ENCODE measurements at places on chromosomes 12 and 14.

- peaks cover 47% of the 10 kb centered on the region for H3K4me1 ChIP-seq
- H3K27me3 ChIP-seq: no peaks in the 10 kb centered on the region
- H3K27ac ChIP-seq: peak overlapping the region; percentile 63
- DNase-seq: no peak
- peak overlapping the region; percentile 10 for H3K4me3 ChIP-seq
These were observed 45.7 kb upstream of the ATP2A2 start for GRCh38 chr12:110235383-110235782.

GRCh38 chr12:84955298-84955697 lies 42.7 kb upstream of the SLC6A15 start:
- H3K4me1 ChIP-seq: no peaks in the 10 kb centered on the region
- H3K36me3 ChIP-seq: no peaks in the 10 kb centered on the region
- H3K4me3 ChIP-seq: no peak overlapping the region
- no peak overlapping the region for H3K27ac ChIP-seq
- DNase-seq: no peak

DNA sequence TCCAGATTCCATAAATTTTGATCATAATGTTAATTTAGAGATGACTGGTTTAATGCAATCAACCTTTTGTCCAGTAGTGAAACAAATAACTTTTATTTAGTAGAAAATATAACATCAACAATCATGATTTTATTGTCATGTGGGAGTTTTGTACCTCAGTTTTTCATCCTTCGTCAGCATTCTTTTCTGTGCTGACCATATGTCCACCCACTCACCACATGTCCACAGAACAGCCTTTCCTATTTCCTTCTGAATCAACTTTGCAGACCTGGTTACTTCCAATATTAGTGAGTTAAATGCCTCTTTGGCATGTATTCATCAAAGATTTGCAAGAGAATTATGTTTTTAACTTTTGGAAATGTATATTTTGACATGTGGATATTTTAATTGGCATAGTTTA lies 36.8 kb upstream of the CNTN1 start:
- no peaks in the 10 kb centered on the region for H3K4me1 ChIP-seq
- H3K27me3 ChIP-seq: no peaks in the 10 kb centered on the region
- H3K4me3 ChIP-seq: no peak overlapping the region
- DNase-seq: no peak
- no peaks in the 10 kb centered on the region for H3K36me3 ChIP-seq
- H3K27ac ChIP-seq: no peak overlapping the region

DNA sequence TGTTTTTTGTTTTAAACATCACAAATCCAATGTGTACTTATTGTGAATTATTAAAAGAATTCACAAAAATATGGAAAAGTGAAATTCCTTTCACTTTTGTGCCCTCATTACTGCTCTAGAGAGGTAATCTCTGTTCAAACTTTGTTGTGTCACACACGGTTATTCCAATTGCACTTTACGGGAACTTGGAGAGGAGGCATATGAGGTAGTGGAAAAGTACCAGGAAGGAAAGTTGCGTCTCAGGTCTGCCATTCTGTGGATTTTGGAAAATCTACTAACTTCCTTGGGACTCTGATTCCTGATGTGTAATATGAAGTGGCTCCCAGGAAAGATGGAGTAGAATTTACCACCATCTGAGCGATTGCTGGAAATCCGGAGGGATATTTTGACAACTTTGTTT lies 90.9 kb upstream of the DCN start:
- no peaks in the 10 kb centered on the region for H3K27me3 ChIP-seq
- DNase-seq: no peak
- no peaks in the 10 kb centered on the region for H3K36me3 ChIP-seq
- H3K4me1 ChIP-seq: peaks cover 23% of the 10 kb centered on the region
- H3K27ac ChIP-seq: peak overlapping the region; percentile 74

GRCh38 chr12:84702001-84702400 lies 210.6 kb downstream of the SLC6A15 start:
- H3K4me3 ChIP-seq: no peak overlapping the region
- H3K4me1 ChIP-seq: no peaks in the 10 kb centered on the region
- no peak for DNase-seq

DNA sequence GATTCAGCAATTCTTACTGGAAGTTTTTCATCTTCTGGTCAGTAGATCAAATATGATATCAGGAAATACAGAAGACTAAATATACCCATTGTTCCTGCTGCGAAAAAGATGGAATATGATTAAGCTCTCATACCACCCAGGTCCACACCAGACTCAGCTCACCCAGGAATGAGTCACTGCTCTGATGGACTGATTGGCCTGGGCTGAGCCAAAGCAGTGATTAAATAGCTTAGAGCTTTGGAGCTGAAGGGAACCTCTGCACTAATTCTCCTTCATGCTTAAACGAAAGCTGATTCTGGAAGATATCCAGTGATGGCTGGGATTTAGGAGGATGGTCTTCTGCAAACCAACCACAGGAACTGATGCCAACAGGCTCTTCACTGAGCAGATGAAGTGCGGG lies 62.0 kb upstream of the SYT1 start:
- no peak overlapping the region for H3K27ac ChIP-seq
- no peak for DNase-seq
- no peaks in the 10 kb centered on the region for H3K4me1 ChIP-seq
- H3K36me3 ChIP-seq: no peaks in the 10 kb centered on the region

DNA sequence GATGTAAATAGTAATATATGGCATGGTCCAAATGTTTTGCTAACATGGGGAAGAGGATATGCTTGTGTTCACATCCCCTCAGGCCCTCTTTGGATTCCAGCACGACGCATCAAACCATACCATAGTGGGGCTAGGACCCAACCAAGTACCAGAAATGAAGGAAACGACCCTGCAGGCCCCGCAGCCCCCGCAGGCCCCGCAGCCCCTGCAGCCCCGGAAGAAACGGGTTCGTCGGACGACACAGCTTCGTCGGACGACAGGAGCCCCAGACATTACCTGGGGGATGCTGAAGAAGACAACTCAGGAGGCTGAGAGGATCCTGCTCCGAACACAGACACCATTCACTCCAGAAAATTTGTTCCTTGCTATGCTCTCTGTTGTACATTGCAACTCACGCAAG lies 119.9 kb downstream of the PPHLN1 start:
- no peak overlapping the region for H3K27ac ChIP-seq
- H3K27me3 ChIP-seq: no peaks in the 10 kb centered on the region
- no peak for DNase-seq
- H3K36me3 ChIP-seq: peaks cover 28% of the 10 kb centered on the region

Measured in thoracic aorta (tissue), 2 donors.